HFFc6 (cell line): ENCODE measurements at places on chromosomes 3 and 15.
A peak's percentile ranks its signal among the peaks of the same experiment; 100 is the strongest.

DNA sequence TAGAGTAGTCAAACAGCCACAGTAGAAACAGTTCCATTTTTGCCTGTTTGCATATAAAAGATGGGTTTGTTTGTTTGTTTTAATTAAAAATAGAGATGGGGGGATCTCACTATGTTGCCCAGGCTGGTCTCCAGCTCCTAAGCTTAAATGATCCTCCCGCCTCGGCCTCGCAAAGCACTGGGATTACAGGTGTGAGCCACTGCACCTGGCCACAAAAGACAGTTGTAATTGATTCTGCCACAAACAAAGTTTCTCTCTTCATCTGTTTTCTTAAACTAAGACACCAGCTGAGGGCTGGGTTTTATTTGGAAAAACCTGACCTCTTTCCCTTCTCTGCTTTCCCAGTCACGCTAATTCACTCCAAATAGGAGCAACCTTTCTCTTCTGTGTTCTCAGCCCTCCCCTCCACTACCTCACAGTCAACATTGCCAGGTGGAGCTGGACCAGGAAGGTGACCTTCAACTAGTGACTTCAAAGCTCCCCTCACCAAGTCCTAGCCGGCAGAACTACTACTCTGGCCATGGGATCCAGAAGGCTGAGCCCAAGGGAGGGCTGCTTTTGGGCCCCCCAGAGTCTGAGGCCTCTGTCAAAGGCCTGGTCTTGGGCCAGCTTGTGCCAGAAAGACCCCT is 1.5 kb upstream of the IDH2 start:
- no peak for DNase-seq

- DNase-seq: no peak
Observed at GRCh38 chr3:142940472-142940871, 23.0 kb downstream of the PAQR9 start.

- DNase-seq: no peak
Observed at GRCh38 chr15:51754267-51754666, 2.9 kb downstream of the TMOD2 start.

- no peak for DNase-seq
Observed at GRCh38 chr3:120683671-120684301, 1.7 kb upstream of the HGD start.

DNA sequence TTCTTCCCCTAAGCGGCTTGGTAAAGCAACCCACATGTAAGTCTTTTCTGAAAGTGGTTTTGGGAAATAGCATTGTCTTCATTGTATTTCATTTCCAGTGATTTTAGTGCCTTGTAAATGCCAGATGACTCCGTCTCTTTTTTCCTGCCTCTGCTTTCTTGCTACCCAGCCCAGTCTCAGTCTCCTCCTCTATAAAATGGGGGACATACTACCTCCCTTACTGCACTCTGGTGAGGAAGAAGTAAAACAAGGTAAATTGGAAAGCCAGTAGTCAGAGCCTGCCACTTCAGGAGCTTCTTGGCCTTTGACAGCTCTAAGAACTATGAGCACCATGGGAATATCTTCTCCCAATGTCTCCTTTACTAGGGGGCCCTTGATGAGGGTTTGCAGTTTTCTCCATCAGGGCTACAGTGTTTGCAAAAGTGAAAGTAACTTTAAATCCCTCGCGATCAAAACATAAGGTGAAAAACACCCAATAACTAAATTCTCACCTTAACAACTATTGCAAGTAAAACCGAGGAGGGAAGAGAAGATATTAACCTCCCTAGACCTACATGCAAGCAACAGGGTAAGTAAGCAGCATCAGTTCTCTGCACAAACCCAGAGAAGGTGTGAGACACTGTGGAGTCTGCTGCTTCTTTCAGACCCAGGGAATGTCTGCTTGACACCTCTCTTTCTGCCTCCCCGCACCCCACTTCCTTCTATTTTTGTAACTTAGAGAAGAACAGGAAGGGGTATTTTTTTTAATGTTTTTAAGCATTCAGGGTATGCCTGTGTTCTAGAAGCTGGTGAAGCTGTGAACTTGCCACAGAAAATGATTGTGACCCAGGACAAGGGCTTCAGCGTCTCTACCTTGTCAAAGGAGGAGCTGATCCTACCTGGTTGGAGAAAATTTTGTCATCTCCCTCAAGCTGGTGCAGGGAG is 159.1 kb upstream of the EOMES start:
- no peak for DNase-seq

GRCh38 chr3:42179110-42179725 is 86.8 kb downstream of the CCK start:
- DNase-seq: peak; percentile 87

DNA sequence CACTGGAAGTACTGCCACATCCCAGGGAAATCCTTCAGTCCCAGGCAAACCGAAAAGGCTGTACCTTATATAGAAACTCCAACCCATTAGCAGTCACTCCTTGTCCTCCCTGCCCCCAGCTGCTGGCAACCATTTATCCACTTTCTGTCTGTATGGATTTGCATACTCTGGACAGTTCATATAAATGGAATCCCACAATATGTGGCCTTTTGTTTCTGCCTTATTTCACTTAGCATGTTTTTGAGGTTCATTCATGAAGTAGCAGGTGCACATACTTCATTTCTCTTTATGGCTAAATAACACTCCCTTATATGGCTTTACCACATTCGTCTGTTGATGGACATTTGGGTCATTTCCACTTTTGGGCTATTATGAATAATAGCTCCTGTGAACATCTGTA is 51.6 kb upstream of the CMTM8 start:
- DNase-seq: no peak
